ENCODE measurements at places on chromosomes 4 and X.

- DNase-seq, result no peak
These were observed 70.1 kb downstream of the BMP2K start for GRCh38 chr4:78846258-78846657.

GRCh38 chr4:83629945-83630721, 94.2 kb downstream of the GPAT3 start:
- peak; percentile 54 for DNase-seq

GRCh38 chr4:183905593-183906488, 734 bp downstream of the STOX2 start:
- DNase-seq, result no peak

DNA sequence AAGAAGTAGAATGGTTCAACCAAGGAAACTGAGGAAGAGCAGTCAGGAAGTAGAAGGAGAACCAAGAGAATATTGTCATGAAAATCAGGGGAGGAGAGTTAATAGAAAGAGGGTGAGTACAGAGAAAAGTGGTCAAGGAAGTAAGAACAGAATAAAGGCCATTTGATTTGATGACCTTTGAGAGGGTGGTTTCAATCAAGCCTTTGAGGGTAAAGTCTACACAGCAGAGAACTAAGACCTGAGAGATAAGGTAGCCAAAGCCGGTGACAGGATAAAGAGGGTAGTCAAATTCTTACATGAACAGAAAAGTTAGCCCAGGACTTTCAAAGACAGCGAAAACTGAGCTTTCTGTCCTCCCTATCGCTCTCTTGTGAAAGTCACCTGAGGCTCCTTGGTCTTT, 34.6 kb upstream of the FGF16 start:
- no peak for DNase-seq

GRCh38 chr4:4247696-4248028, 361 bp downstream of the TMEM128 start:
- no peak for DNase-seq

DNA sequence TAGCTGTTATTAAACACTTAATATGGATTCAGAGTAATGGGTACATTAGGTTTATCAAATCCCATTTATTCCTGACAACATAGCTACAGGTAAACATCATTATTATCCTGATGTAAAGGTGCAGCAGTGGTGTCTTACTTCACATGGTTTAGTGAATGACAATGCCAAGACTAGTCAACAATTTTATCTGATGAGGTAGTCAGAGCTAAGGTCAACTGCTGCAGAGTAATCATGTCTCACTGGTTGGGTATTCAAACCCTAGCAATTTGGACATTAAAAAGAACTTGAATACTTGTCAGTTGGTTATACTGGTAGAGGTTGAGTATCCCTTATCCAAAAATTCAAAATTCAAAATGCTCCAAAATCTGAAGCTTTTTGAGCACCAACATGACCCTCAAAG, 117.6 kb downstream of the MAB21L2 start:
- DNase-seq, result no peak

DNA sequence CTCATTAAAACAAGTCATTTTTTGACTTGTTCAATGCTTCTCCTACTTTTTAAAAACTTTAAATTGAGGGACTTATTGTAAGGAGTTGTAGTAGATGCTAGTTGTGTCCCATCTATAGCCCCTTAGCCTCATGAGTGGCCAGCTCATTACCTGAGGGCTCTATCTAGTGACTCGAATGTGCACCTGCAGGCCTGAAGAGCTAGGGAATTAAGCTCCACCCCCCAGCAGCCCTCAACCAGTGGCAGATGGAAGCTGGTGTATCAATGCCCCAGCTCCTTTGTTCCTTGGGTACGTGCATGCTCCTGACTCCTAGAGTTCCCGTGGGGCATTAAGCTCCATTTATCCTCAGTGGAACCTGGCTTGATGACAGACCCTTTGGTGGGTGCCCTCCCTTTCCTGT, 146.7 kb upstream of the FAM9B start:
- DNase-seq, result no peak

GRCh38 chr4:112327965-112328733, 31.0 kb downstream of the ALPK1 start:
- no peak for DNase-seq

- DNase-seq, result no peak
These were observed 5.2 kb downstream of the TKTL1 start for GRCh38 chrX:154300816-154301215.

GRCh38 chrX:136346506-136346905, 45.7 kb downstream of the ADGRG4 start:
- DNase-seq, result no peak

- DNase-seq, result no peak
These were observed 40.8 kb upstream of the FAT1 start for GRCh38 chr4:186764457-186764856.

DNA sequence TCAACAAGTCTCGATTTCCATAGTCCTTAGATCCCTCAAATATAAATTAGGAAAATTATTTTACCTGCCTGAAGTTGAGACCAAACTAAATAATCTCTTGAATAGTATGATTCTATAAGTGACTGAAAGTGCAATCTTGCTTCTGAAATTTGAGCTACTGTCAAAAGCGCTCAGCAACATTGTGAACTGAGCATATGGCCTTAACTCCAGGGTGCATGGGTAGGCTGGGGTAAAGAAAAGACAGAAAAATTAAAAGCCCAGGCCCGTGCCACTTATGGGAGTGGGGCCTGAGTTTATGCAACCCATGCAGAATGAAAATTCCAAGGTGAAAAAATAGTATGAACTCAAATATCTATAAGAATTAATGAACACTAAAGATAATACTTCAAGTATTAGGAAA, 9.8 kb downstream of the PGRMC2 start:
- DNase-seq, result no peak

DNA sequence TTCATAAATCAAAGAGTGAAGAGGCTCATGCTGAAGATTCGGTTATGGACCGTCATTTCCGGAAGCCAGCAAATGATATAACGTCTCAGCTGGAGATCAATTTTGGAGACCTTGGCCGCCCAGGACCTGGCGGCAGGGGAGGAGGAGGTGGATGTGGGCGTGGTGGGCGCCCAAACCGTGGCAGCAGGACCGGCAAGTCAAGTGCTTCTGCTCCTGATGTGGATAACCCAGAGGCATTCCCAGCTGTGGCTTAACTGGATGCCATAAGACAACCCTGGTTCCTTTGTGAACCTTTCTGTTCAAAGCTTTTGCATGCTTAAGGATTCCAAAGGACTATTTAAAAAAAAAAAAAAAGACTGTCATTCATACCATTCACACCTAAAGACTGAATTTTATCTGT, 44.0 kb upstream of the EFNB1 start:
- no peak for DNase-seq

- DNase-seq, result no peak
These were observed 55.3 kb downstream of the GPR143 start for GRCh38 chrX:9710332-9710731.

DNA sequence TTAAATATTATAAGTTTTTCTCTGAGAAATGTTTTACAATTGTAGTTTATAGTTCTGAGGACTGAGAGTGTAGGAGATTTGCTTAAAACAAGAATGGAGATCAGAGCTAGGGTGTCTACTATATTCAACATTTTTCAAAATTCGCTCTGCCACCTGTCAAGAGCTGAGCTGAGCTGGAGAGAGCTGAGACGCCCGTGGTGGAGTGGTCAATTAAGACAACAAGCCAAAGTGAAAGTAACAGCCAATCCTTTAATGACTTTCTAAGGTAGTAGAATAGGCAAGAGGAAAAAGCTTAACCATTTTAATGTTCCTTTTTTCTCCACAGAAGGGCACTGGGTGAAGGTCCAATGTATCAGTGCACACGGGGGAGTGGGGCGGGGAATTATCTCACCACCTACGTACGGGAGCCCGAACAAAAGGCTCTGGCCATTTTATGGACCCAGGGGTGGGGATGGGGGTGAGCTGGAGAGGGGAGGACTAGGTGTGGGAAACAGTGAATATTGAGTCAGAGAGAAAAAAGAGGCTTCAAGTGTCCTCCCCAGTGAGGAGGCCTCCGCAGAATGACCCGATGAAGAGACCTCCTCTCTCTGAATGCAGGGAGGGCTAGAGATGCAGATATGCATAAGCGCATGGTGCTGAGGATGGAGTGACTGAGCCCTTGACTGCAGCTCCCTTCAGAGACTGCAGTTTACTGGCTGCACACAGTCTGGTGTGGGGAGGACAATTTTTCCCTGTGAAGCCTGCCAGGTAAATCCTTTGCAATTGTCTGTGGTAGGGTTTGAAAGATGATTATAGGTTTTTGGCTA, 60.8 kb downstream of the SPCS3 start:
- DNase-seq, result no peak

DNA sequence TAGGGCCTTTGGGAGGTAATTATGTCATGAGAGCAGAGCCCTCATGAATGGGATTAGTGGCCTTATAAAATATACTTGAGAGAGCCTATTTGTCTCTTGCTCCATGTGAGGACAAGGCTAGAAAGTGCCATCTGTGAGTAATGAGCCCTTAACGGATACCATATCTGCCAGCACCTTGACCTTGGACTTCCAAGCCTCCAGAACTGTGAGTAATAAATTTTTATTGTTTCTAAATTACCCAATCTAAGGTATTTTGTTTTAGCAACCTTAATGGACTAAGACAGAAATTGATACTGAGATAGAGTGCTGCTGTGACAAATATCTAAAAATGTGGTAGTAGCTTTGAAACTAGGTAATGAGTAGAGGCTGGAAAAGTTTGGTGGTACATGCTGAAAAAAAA, 285.0 kb upstream of the DIPK2B start:
- DNase-seq, result no peak

- no peak for DNase-seq
These were observed 140.2 kb downstream of the STIM2 start for GRCh38 chr4:27000820-27001219.

GRCh38 chr4:116736756-116737155, 348.6 kb downstream of the TRAM1L1 start:
- DNase-seq, result no peak

DNA sequence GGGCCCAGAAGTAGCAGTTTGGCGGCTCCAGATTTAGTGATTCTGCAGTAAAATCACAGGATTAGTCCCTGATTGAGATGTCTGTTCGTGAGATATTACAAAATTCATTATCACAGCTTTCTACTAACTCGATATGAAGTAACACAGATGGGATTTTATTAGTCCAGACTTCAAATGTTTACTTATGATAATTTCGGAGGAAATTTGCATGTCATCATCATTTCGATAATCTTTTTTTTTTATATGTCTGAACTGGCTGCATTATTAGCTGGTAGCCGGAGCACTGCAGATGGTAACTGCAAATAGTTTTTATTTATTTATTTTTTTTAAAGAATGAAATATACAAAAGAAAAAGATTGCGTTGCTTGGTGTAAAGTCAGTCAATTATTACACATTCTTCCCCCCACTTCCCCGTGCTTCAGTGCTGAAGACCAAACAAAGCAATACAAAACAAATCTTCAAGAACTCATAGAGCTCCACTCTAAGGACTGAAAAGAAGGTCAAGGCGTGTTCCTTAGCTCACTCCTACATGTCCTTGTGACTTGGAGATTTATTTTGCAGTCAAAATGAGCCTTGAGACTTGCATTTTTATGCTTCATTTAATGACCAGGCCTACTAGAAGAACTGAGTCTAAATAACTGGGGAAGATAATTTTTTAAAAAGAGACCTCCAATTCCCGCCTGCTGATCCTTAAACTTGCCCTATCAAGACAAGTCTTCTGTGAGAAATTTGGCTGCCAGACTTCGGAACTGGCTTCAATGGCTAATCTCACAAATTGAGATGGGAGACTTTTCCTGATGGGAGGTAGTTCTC, 11.7 kb upstream of the PITX2 start:
- no peak for DNase-seq

Data from epithelial cell of prostate (primary cell).